ENCODE measurements at places on chromosomes 16 and 17.
A peak's percentile ranks its signal among the peaks of the same experiment; 100 is the strongest.

DNA sequence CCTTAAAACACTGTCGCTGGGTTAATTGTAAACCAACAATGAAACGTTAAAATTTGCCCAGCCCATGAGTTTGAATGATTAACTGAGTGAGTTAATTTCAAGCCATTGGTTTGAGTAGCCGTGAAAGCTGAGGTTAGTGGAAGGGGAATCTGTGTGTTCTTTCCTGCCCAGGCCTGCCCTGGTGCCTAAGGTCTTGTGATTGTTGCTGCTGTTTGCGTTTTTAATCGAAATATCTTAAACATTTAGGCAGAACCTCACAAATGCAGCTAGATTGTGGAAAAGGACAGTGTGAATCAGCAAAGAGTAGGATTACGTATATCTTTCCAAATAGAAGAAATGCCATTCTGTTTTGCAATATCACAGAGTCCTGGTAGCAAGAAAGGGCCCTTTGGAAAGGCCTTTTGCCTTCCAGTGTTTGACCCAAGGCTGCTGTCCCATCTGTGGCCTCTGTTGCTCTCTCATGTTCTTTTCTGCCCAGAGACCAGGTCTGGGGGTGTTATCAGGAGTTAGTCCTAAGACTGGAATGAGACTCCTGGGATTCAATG is 113.8 kb downstream of the MSI2 start:
- DNase-seq, result no peak

DNA sequence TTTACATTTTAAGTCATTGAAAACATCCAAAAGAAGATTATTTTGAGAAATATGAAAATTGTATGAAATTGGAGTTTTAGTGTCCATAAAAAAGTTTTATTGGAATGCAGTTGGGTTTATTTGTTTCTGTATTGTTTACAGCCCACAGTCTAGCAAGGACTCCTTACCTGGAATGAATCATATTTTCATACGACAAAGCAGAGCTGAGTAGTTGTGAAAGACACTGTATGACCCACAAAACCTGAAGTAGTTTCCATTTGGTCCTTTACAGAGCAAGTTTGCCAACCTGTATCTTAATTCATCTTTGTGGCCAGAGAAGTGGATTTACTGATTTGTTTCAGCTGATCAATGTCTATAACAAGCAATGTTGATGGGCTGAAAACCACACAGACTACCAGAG is 10.3 kb downstream of the CCL18 start:
- no peak for DNase-seq

GRCh38 chr17:1762901-1763898 is 1.3 kb downstream of the SERPINF1 start:
- DNase-seq, result no peak

GRCh38 chr17:46063241-46063640 is 64.2 kb downstream of the STH start:
- DNase-seq, result no peak

GRCh38 chr16:86288716-86289294 is 221.5 kb upstream of the FOXF1 start:
- no peak for DNase-seq

DNA sequence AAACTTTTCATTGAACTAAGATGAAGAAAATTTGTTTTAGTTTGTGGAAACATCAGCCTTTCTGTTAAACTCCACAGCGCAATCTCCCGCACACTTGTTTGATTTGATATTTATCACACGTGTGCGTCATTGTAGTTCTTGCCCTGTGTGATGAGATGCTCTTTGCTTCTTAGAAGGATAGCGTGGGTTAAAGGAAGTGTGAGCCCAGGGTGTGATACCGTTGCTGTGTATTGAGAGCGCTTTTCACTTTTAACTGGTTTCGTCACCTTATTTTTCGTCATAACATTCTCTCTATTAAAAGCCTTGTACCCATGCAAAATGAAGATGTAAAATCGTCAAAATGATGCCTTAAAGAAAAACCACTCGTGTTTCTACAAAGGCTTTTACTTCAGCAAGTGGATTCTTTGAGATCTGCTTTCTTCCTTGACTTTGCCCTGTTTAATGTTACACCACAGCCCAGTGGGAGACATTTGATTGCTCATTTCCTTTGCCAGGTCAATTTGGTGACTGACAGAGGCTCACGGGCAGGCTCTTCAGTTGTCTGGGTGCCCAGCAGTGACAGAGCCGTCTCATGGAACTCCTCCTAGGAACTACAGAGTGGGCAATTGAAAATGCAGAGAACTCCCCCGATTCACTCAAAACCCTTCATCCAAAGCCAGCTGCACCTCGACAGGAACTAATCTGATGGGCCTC is 61.1 kb downstream of the RPA1 start:
- no peak for DNase-seq

GRCh38 chr16:14454391-14454790 is 175.7 kb downstream of the PARN start:
- DNase-seq, result no peak

- no peak for DNase-seq
Observed at GRCh38 chr17:79989106-79989835, 46.4 kb downstream of the TBC1D16 start.

DNA sequence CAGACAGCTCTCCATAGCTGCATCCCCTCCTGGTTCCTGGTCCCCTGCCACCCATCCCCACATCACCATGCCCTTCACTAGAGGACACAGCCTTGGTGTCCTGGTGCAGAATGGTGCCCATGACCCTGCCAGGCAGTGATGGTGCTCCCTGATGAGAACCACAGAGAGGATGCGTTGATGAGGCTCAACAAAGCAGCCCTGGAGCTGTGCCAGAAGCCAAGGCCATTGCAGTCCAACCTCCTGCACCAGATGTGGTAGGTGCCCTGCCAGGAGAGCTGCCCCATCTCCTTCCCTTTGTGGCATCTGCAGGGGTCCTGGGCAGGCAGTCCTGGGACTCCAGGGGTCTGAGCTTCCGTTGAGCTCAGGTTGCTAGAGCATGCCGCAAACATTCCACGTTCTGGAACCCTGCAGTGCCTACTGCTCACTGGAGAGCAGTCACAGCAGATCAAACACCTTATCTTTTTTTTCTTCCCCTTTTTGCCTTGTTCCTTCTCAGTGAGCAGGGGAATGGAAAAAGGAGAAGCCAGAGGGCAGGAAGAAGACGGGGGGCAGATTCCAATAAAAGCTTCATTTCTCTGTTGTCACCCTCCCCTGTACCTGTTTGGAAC is 5.3 kb upstream of the EPN3 start:
- no peak for DNase-seq

DNA sequence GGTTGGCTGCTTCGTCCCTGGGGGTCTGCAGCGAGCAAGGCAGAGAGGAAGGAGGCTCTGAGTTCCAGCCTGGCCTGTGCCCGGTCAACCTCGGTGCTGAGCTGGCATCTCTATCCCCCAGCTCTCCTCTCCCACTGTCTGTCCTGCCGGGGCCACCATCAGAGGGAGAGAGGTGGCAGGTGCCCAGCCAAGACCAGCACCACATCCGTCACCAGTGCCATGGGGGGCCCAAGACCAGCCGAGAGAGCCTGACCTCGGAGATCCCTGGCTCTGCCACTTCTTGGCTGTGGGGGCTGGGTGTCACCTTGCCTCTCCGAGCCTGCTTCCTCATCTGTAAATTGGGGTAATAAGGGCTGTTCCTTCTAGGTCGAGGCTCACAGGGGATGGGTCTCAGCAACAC is 560 bp upstream of the P2RX1 start:
- no peak for DNase-seq

DNA sequence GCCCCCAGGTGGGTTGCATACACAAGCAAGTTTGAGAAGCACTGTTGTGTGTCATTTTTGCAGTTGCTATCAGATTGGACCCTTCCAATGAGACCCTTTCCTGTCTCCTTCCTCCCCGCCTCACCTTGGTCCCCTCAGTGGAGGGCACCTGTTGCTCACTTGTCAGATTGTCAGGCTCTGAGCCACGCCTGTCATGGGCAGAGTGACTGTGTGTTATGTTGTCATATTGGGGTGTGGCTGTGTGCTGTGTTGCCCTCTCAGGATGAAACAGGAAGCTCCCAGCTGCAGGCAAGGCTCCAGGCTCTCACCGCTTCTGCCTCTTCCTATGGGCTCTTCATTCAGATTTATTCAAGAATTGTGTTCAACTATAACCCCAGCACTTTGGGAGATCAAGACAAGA is 302.9 kb downstream of the CPPED1 start:
- no peak for DNase-seq

DNA sequence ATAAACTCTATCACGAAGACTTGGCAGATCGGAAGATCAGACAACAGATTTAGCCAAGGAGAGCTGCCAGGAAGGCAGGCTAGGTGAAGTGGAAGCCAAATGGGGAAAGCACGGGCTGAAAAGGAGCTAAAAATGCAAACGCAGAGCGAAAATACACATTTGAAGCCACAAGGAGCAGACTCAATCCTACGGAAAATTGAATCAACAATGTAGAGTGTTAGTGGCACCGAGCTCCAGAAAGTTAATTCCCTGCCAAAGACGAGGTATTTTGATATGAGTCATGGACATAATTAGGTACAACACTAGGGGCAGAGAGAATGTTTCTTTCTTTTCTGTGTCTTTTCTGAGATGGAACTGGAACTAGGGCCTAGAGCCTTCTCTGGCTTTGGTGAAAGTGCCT is 20.7 kb downstream of the GSG1L start:
- no peak for DNase-seq

GRCh38 chr17:14330492-14330962 is 29.6 kb downstream of the HS3ST3B1 start:
- DNase-seq, result no peak

GRCh38 chr17:43667506-43667905 is 5.8 kb upstream of the MEOX1 start:
- no peak for DNase-seq

DNA sequence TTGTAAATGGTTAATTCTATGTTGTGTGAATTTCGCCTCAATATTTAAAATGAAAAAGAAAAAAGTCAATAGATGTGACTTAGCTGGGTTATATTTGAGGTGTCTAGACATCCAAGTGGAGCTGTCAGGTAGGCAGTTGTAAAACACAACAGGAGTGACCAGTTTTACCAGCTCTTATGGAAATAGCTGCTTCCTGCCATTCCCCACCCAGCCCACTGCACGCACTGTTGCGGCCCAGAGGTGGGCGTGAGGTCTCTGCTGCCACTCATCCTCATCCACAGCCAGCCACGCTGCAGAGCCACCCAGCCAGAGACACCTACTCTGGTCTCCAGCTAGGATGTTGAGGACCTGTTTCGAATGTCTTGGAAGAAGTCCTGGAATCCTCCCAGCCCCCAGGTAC is 3.4 kb upstream of the CARD14 start:
- DNase-seq, result no peak

- no peak for DNase-seq
Observed at GRCh38 chr16:54241525-54241924, 45.1 kb downstream of the IRX3 start.

GRCh38 chr17:56096026-56096810 is 57.1 kb upstream of the ANKFN1 start:
- DNase-seq, result no peak

DNA sequence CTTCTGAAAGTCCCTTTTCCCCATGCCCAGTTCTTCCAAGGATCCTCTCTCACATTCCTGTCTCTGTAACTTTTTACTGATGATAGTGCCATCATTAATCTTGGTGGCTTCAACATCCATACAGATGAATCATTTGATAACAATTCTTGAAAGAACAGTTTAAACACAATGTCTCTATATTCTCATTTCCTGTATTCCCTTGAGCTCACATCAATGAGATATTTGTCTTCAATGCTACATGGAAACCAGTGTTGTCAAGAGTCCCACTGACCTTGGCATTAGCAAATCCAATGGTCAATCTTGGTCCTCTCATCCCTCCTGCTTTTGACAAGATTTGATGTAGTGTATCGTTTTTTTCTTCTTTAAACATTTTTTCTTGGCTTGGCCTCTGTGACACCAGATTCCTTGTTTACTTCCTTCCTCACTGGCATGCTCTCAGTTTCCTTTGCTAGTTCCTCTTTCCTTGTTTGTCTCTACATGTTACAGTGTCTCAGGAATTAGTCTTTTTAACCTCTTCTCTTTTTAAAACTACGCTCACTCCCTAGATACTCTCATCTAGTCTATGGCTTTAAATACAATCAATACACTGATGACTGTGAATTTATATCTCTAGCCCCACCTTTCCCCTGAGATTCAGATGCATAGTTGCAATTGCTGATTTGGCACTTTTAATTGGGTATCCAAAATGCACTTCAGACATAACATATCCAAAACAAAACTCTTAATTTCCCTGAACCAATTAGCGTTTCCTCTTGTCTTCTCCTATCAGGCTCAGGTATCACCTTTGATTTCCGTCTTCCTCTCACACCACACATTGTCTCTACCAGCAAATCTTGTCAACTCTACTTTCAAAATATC is 134.0 kb downstream of the MYO1D start:
- DNase-seq, result no peak

GRCh38 chr17:28646039-28646754 is 1.2 kb upstream of the BLTP2 start:
- DNase-seq, result no peak

DNA sequence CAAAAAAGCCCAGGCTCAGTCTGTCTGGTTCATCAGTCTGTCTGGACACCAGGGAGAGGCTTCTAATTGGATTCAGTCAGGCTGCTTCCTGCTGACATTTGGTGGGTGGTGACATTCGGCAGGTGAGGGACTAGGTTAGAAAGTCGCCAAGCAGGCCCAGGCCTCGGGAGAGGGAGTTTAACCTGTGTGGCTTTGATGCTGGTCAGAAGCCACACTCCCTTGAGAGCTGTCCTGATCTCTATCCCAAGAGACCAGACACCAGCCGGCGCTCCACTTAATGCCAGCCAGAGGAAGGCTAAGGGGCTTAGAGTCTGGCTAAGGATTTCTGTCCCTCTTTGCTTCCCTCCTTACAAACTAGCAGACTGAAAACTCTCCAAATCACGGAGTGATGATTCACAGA is 135.0 kb downstream of the GSG1L start:
- no peak for DNase-seq

- DNase-seq, result no peak
Observed at GRCh38 chr16:24102209-24102660, 153.9 kb upstream of the CACNG3 start.

- no peak for DNase-seq
Observed at GRCh38 chr17:79075446-79075750, 774 bp downstream of the ENGASE start.

- peak; percentile 16 for DNase-seq
Observed at GRCh38 chr17:48307814-48308411, 122.1 kb downstream of the SKAP1 start.

DNA sequence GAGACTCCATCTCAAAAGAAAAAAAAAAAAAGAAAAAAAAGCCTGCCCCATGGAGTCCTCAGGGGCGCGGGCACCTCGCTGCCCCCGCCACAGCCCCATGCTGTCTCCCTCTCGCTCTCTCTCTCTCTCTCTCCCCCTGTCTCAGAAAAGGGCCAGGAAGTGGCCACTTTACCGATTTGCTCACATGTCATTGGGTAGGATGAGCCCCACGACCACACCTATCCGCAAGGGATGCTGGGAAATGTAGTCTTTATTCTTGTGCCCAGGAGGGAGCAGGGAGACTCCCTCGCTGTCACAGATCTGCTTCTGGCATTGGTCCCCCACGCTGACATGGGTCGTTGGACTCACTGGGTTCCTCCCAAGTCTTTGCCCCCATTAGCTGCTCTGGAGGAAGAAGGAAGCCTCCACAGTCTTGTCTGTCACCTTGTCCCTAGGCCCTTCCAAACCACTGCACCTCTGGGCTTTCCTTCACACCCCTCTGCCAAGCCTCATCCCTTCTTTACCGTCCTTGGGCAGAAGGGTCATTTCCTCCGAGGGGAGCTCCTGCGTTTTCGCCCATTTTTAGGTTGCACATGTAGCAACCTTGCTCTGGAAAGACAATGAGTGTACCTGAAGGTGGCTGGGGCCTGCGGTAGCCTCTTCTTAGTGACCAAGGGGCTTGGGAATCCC is 6.9 kb upstream of the GJD3 start:
- DNase-seq, result no peak

GRCh38 chr17:39623356-39623950 is 3.3 kb upstream of the PPP1R1B start:
- DNase-seq, result peak; percentile 75

Data from activated CD8-positive, alpha-beta memory T cell treated with anti-CD3 and anti-CD28 coated beads for 1 hour (primary cell).